ENCODE measurements at places on chromosomes 13 and 19.

DNA sequence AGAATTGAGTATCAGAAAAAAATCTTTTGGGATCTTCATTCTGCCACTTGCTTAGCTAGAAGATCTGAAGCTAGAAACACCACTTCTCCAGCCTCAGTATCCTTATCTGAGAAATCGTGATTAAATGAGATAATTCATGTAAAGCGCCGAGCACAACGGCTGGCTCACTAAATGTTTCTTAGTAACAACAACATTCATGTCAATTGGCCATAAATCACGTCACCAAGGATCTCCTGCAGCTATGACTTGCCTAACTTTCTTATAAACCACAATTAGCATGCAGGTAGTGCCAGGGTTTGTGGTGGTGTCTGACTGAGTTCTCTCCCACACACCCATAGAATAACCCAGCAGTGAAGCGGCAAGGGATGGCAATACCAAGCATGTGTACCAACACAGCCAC is 501.3 kb downstream of the EFNB2 start:
- DNase-seq = no peak

- no peak for DNase-seq
Measured at GRCh38 chr19:4774136-4774535, 17.4 kb upstream of the FEM1A start.

DNA sequence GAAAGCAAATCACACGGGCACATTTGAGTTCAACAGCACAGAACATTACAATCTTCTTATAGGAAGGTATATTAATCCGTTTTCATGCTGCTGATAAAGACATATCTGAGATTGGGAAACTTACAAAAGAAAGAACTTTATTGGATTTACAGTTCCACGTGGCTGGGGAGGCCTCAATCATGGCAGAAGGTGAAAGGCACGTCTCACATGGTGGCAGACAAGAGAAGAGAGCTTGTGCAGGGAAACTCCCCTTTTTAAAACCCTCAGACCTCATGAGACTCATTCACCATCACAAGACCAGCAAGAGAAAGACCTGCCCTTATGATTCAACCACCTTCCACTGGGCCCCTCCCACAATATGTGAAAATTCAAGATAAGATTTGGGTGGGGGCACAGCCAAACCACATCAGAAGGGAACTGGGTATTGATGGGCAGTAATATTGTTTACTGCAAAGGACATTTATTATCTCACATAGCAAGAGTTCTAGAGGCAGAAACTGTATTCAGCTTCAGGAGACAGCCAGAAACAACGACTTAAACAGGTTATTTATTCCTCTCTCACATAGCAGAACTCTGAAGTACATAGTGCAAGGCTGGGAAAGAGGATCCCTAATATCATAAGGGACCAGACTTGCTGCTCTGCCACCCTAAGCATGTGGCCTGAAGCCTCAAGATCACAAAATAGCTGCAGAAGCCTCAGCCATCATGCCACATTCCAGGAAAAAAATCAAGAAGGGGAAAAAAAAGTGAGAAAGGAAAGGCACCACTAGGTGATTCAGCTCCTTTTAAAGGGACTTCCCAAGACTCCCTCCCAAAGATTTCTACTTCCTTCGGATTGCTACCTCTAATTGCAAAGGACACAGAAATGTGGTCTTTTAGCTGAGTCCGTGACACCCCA is 23.1 kb downstream of the FXYD5 start:
- DNase-seq = no peak

DNA sequence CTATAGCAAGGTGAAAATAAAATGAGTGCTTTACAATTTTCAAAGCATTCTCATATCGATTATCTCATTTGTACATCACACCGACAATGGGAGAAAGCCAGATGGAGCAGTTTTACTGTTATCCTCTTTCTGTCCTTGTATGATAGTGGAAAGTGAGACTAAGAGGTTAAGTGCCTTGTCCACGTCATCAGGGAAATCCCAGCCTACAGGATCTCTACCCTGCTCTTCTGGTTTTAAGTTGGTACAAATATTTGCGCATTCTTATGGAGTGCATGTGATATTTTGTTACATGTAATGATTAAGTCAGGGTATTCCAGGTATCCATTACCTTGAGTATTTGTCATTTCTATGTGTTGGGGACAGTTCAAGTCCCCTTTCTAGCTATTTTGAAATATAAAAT is 12.4 kb upstream of the ENOX1 start:
- no peak for DNase-seq

DNA sequence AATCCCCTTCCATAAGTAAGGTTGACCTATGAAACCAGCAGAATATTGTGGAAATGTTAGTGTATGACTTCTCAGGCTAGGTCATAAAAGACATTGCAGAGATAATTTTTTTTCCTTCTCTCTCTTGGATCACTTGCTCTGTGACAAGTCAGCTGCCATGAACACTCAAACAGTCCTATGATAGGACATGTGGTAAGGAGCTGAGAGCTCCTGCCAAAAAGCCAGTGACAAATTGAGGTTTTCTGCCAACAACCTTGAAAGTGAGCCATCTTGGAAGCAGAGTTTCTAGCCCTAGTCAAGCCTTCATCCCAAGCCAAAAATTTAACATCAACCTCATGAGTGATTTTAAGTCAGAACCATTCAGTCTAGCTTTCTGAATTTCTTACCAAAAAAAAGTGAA is 270.9 kb upstream of the NBEA start:
- no peak for DNase-seq

DNA sequence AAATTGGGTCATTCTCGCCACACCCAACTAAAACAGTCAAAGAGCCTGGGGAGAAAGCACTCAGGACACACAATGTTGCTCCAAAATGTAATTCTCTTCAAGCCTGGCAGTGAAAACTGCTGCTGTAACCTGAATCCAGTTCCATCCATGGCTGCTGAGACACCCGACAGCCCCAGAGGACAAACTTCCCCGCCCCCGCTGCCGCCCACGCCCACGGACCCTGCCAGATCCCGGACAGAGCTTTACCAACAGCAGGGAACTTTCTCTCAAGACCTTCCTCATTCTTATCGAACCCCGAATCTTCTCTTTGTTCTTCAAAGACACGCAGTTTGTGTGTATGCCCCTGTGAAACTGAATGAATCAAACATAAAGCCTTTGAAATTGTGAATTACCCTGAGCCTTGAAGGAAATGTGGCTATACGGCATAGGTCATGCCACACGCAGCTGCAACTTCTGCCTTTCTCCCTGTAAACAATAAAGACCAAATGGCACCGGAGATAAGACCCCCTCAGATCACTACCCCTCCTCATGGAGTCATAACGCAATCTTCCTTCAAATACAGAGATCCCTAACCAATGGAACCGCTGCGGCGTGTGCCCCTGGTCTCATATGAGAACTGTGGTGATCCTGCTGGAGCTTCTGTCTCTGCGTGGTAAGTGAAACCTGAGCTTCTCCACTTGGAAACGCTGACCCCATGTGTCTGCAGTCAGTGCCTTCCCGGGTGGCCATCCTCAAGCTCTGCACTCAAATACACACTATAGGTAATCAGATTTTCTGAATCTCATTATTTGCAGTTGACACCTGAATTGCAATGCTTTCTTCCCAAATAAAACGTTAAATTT is 4.8 kb upstream of the LAMP1 start:
- DNase-seq = peak; percentile 76
